Activated CD4-positive, alpha-beta T cell treated with anti-CD3 and anti-CD28 coated beads for 4 hours (primary cell): ENCODE measurements at places on chromosomes 13 and 19.

DNA sequence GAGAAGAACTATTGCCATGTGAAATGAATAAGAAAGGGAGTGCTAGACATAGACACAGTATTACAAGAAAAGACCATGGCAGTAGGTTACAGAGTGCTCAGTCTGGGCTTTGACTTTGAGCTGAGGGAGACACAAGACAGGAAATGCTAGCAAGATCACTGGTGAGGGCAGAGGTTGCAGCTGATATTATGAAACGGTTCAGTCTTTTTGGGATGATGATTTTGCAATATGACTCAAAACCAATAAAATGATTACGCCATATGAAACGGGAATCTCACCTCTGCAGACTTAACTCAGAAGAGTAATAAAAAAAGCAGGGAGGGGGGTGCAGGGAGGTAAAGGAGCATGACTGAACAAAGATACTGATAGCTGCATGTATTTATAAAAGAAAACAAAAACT lies 123.1 kb downstream of the RBM26 start:
- DNase-seq: no peak

GRCh38 chr19:47541518-47541917 lies 26.7 kb upstream of the NAPA start:
- no peak for DNase-seq

- peak; percentile 73 for DNase-seq
Measured at GRCh38 chr19:7871437-7872305, 2.5 kb downstream of the PRR36 start.

- no peak for DNase-seq
Measured at GRCh38 chr19:31716826-31717225, 367.6 kb upstream of the TSHZ3 start.

DNA sequence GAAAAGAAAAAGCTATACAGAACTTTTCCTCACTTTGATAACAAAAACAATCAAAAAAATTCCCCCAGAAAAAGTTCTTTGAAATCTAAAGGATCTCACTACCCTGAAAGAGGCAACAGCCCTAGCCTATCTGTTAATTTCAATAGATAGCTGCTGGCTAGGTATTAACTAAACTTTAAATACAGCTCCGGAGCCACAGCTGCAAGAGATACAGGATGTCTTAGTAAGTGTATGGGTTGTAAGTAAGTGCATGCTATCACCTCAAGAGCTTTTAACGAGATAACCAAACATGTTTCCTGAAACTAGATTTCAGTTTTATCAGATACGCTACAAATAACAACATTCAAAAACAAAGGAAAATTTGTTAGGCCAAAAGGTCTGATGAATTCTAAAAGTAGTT lies 148.4 kb downstream of the KLF12 start:
- DNase-seq: no peak

GRCh38 chr19:38851622-38852230 lies 1.9 kb upstream of the HNRNPL start:
- peak; percentile 93 for DNase-seq

GRCh38 chr19:46726971-46727501 lies 10.1 kb upstream of the PRKD2 start:
- DNase-seq: no peak

DNA sequence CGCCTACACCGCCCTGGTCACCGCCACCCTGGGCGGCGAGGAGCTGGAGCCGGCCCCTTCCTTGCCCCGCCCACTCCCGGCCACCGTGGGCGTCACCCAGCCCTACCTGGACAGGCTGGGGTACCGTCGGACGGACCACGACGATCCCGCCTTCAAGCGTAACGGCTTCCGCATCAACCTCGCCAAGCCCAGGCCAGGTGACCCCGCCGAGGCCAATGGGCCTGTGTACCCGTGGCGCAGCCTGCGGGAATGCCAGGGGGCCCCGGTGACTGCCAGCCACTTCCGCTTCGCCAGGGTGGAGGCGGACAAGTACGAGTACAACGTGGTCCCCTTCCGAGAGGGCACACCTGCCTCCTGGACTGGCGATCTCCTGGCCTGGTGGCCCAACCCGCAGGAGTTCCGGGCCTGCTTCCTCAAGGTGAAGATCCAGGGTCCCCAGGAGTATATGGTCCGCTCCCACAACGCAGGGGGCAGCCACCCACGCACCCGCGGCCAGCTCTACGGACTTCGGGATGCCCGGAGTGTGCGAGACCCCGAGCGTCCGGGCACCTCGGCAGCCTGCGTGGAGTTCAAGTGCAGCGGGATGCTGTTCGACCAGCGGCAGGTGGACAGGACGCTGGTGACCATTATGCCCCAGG lies 7.0 kb downstream of the CILP2 start:
- no peak for DNase-seq

DNA sequence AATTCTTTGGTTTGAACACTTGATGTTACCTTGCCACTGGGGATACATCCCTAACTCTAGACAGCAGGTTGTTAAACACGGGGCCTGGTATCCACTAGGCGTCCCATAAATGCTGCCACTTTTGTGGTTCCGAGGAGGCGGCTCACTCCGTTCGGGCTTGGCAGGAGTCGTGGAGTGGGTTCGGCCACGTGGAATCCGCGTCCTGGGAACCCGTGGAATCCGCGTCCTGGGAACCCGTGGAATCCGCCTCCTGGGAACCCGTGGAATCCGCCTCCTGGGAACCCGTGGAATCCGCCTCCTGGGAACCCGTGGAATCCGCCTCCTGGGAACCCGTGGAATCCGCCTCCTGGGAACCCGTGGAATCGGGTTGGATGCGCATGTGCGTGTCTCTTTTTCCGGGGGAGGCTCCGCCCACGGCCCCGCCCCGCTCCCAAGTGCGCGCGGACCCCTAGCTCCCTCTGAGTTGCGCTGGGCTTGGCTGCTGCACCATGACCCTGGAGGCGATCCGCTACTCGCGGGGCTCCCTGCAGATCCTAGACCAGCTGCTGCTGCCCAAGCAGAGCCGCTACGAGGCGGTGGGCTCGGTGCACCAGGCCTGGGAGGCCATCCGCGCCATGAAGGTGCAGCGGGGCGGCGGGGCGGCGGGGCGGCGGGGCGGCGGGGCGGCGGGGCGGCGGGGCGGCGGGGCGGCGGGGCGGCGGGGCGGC lies at the start of gene MRI1:
Gene MRI1, plus strand, starts transcription at position 422 of the 707 bp plus-strand sequence. Its CDS starts 67 bp downstream, at position 489.
- peak; percentile 60 for DNase-seq

DNA sequence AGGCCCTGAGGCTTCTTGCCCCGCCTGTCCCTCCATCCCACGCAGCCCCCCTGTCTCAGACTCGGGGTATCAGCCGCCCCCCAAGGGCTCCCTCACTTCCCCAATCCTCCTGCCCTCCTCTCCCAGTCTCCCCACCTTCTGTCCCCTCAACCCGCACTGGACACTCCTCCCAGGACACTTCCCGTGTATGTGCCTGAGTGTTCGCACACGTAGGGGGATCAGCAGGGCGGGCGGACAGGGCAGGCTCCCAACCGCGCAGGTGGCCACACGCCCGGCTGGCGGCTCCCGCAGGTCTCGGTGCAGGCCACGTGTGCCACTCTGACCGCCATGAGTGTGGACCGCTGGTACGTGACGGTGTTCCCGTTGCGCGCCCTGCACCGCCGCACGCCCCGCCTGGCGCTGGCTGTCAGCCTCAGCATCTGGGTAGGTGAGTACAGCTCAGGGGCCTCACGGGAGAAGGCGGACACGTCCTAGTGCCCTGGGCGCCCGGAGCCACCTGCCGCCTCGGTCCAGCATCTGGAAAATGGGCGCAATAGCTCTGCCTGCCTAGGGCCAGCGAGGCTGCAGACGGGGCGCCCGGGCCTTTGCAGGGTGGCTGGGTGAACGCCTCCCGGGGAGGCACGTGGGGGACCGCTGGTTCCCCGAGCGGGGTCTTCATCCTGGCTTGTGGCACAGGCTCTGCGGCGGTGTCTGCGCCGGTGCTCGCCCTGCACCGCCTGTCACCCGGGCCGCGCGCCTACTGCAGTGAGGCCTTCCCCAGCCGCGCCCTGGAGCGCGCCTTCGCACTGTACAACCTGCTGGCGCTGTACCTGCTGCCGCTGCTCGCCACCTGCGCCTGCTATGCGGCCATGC lies 2.3 kb downstream of the KISS1R start:
- peak; percentile 30 for DNase-seq

- no peak for DNase-seq
Measured at GRCh38 chr13:90686442-90686841, 661.0 kb upstream of the MIR17HG start.

- DNase-seq: no peak
Measured at GRCh38 chr19:41876847-41877832, at the start of gene CD79A. TSS of gene CD79A (plus strand) at chr19:41877279. CDS start at chr19:41877305, 26 bp downstream.

- no peak for DNase-seq
Measured at GRCh38 chr19:50837300-50837699, 3.9 kb upstream of the KLK15 start.

- DNase-seq: no peak
Measured at GRCh38 chr13:66586489-66586888, 643.6 kb downstream of the PCDH9 start.

DNA sequence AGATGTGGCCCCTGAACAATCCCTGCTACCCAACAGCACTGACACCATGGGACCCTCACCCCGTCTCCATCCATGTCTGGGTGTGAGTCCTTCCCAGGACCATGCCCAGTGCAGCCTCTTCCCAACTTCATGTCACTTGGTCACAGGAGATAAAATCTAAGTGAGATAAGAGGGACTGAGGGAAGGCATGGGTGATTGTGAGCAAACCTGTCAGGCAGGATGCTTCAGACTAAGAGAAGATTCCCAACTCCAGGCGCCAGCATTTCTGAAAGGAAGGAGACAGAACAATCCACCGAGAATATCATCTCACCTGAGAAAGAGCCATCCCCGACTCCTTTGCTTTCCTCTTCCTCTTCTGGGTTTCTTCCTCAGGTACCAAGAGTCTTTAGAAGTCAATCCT lies 7.5 kb downstream of the ZNF320 start:
- DNase-seq: no peak

- DNase-seq: no peak
Measured at GRCh38 chr13:35388441-35389355, 87.8 kb downstream of the MAB21L1 start.

GRCh38 chr13:99653526-99653925 lies 152.3 kb downstream of the TM9SF2 start:
- no peak for DNase-seq

GRCh38 chr19:9644472-9644871 lies 23.4 kb upstream of the ZNF561 start:
- no peak for DNase-seq

GRCh38 chr13:85812282-85812681 lies 13.1 kb upstream of the SLITRK6 start:
- no peak for DNase-seq

DNA sequence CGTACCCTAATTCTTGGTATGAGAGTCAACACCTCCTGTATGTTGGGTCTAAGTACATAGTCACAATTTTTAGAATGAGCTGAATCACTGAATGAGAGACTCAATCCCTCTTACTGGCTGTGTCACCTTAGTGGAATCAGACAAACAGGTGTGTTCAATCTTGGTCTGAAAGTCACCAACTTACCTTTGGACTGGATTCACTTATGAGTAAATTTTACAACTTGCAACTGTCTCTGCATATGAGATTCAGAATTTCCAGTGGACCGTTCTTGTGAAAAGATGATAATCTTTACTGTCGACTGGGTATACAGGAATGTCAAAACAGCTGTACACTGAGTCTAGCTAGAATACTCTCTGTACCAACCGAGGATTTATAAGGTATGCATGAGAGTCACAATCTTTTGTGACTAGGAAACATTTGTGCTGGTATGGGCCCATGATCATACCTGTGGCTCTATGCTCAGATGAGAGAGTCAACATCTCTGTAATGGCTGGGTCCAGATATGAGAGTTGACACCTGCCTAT lies 5.9 kb upstream of the ZNF91 start:
- no peak for DNase-seq

DNA sequence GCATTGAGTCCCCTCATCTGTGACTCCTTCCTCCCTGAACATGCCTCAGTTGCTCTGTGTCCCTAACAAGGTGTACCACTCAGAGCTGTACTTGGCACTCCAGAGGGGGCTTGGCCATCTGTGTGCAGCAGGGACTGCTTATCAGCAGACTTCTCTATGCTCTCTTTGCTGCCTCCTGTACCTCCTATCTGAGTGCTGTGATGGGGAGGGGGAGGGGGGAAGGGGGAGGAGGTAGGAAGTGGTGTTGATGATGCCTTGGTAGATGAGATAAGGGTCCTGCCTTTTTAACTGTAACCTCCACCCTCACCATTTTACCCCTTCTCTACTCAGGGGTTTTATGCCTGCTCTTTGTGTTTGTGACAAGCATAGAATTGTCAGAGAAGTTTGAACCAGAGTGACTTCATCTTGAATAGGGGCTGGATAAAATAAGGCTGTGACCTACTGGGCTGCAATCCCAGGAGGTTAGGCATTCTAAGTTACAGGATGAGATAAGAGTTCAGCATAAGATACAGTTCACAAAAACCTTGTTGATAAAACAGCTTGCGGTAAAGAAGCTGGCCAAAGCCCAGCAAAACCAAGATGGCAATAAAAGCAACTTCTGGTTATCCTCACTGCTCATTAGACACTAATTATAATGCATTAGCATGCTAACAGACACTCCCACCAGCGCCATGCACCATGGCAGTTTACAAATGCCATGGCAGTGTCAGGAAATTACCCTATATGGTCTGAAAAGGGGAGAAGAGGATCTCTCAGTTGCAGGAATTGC lies 13.2 kb downstream of the PCDH8 start:
- no peak for DNase-seq

DNA sequence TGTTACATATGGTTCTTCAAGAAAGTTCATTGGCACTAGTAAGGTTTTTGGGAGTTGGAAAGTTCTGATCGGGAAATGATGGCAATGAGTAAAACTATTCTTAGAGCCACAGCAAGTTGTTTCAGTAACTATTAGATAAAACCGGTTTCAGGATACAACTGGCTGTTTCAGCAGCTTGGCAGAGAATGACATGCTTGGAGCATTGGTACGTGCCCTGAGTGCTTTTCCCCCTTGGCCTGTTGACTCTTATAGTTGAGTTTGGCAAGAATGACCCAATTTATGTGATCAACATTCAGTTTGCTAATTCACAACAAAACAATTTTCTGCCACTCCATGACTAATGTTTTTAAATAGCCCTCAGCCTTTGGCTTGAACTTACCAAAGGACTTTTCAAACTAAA lies 10.8 kb upstream of the ZNF491 start:
- DNase-seq: no peak

- DNase-seq: no peak
Measured at GRCh38 chr19:48135411-48135810, 24.8 kb upstream of the PLA2G4C start.

DNA sequence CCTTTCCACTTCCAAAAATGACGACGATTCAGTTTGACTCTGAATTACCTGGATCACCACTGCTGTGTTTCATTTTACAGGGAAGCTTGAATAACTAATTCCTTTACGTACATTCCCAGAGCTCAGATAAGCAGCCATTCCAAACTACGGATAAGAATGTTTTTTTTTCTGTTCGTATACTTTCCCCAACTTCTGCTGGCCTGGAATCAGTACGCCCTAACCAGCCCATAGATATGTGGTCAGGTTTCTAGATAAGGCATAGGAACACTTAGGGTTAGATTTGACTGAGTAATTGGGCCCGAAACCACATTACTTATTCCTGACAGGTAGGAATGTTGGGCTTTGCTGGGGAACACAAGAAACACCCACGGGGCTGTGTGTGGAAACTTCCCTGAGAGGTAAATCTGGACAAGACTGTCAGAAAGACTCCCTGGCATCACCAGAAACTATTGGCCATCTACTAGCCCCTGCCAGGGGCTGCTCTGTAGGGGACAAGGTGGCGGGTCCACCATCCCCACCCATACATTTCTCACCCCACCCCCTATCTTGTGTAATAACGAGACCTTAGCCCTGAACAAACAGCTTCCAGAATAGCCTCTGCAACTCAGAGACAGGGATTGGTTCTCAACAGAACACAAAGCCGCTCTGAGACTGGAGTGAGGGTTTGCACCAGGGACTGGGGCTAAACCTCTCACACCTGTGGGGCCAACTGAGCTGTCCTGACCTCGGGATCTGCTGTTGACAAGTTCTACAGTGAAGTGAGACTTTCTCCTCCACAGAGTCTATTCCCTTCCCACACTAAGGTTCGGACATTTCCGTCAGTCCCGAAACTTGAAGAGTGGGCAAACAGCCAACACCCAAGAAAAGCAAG lies 15.6 kb downstream of the RHPN2 start:
- DNase-seq: no peak
